ENCODE measurements at places on chromosomes 7 and 10.

- DNase-seq: no peak
Observed at GRCh38 chr10:77189520-77189919, 448.1 kb downstream of the KCNMA1 start.

GRCh38 chr10:14540611-14541010 is 209.9 kb upstream of the FRMD4A start:
- no peak for DNase-seq

DNA sequence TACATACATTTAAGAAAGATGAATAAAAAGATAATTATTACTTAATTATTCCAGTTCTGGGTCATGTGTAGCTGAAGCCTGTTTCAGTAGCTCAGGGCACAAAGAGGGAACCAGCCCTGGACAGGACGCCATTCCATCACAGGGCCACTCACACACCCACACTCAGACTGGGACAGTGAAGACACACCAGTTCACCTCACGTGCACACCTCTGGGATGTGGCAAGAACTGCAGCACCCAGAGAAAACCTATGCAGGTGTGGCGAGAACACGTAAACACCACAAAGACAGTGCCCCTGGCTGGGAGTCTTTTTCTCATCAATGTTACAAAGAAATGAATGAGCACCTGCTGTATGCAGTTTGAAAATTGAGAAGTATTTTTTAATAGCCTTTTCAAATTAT is 1.6 kb upstream of the IDI1 start:
- DNase-seq: no peak

DNA sequence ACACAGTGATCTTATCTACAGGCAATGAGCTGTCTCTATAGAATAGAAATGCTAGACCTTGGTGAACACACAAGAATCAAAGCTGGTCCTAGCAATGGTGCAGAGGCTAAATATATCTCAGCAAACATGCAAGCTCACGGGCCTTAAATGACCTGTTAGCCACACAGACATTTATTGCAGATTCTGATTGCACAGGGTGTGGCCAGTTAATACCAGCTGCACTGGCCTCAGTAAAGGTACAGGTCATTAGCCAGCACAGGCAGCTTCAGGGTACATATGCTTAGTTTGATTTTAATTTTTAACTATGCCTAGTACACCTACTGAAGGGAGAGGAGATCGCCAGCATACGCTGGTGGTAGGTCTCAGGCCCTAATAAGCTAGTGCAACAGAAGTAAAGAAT is 265.4 kb upstream of the DGKB start:
- DNase-seq: no peak

DNA sequence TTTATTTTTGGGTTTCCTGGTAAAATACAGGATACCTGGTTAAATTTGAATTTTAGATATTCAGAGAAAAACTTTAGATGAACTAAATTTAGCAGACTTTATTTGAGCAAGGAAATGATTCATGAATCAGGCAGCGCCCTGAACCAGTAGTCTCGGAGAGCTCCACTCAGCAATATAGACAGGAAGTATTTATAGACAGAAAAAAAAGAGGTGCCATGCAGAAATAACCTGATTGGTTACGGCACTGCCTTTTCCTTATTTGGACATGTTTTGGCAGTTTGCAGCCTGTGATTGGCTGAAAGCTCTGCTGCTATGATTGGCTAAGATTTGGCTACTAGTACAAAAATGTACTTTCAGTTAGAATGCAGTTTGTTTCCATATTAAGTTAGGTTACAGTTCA is 198.3 kb upstream of the DKK1 start:
- DNase-seq: no peak

GRCh38 chr10:11280187-11280932 is 262.7 kb downstream of the CELF2 start:
- DNase-seq: no peak

DNA sequence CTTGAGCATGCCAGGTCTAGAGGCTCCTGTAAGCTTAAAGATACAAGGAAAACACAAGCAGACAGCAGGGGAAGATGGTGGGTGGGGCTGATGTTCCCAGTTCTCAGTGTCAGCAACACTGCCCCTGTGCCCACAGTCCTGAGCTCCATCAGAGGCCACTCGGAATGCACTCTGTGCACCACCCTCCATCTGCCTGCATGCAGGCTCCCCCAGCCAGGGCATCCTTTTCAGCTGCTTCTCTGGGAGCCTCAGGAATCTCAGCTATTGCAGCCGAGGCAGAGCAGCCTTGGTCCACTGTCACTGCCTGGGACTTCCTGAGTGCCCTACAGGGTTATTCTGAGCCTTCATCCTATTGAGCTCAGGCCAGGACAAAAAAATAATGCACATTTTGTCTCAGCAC is 22.2 kb downstream of the LBX1 start:
- DNase-seq: no peak

- DNase-seq: no peak
Observed at GRCh38 chr7:49718760-49719159, 54.7 kb upstream of the VWC2 start.

DNA sequence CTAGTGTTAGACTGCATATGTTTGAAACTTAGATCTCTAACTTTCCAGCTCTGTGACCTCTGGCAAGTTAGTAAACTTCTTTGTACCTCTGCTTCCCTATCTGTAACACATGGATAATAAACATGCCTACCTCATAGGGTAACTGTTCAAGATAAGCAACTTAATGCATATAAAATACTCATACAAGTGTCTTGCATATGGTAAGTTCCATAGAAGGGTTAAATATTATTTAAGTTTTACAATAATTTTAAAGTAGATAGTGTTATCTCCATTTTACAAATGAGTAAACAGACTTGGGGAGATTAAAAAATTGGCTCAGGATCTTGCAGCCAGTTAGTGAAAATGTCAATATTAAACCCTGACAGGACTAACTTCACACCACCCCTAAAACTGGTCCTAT is 30.1 kb upstream of the CD36 start:
- DNase-seq: no peak

GRCh38 chr10:75532253-75532924 is 101.0 kb downstream of the LRMDA start:
- DNase-seq: no peak

- DNase-seq: no peak
Observed at GRCh38 chr7:44977304-44977958, 1.4 kb downstream of the MYO1G start.

Measured in NCI-H446 treated with DMSO at 0.1 percent for 48 hours (cell line).